Activated CD4-positive, alpha-beta T cell treated with anti-CD3 and anti-CD28 coated beads for 4 hours (primary cell): ENCODE measurements at places on chromosomes 1 and 21.

GRCh38 chr1:109910123-109910962 lies at the start of gene CSF1:
CSF1 (plus strand) TSS chr1:109910849; CDS start chr1:109911024, 175 bp downstream.
- peak; percentile 80 for DNase-seq

DNA sequence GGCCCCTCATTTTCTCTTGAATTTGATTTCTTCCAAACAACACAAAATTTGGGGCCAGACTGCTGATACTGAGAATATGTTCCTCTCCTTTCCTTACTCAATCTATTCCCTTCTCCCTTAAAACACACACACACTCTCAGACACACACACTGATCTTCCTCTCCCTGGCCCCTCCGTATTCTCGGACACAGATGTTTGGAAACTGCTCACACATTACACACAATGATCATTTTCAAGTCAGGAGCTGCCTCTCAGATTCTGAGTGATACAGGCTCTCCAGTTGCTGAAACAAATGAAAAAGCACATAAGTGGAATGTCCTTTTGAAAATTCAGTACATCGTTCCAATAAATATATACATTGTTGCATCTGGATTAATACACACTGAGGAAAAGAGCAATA lies 161.3 kb downstream of the CLEC20A start:
- no peak for DNase-seq

DNA sequence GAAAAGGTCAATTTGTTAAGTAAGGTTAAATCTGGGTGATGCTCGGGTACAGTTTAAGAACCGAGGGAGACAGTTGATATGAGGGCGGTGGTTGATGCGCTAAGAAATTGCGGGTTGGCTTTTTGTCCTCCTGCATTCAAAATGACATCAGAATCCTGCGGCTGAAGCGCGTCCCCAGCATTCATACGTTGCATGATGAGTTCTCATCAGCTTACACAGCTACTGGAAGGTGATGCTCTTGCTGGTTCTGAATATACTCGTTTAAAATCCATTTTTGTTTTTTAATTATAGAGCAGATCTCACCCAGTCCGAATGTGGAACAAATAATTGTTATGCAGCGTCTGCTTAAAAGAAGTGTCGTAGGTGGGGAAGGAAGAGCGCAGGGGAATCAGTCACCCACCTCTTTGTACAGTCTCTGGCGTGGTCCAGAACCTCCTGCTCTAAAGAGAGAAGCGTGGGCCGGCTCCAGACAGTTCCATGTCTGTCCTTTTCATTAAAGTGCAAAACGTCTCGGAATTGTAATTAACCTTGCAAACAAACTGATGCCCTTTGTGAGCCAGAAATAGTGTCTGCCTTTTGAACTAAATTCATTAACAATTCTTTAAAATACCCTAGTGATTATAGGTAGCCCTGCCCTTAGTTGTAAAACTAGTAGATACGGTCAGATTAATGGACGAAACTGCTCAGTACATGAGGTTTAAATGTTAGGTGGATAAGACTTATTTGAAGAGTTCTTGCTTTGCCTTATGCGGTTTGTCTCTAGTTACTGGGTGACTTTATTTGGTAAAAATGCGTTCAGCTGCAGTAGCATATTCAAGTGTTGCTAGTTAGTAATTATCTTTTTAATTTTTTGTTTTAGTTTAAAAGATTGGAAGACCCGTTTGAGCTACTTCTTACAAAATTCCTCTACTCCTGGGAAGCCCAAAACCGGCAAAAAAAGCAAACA lies 741 bp downstream of the RGS2 start:
- DNase-seq: peak; percentile 35

- DNase-seq: no peak
These were observed 102.0 kb upstream of the BRINP3 start for GRCh38 chr1:190579552-190580193.

GRCh38 chr1:52281518-52281917 lies 84.5 kb downstream of the CC2D1B start:
- DNase-seq: no peak

GRCh38 chr1:175466556-175466955 lies 274.0 kb upstream of the KIAA0040 start:
- DNase-seq: no peak

- no peak for DNase-seq
These were observed 27.8 kb upstream of the CCSAP start for GRCh38 chr1:229370601-229371021.

DNA sequence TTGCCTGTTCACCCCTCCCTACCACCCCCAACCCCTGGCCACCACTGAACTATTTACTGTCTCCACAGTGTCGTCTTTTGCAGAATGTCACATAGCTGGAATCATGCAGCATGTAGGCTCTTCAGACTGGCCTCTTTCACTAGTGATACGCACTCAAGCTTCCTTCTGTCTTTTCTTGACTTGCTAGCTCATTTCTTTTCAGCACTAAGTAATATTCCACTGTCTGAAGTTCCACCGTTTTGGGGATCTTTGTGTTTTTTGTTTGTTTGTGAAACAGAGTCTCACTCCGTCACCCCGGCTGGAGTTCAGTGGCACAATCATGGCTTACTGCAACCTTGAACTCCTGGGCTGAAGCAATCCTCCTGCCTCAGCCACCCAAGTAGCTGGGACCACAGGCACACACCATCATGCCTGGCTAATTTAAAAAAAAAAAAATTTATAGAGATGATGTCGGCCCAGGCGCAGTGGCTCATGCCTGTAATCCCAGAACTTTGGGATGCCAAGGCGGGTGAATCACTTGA lies 43.4 kb upstream of the SLC25A33 start:
- no peak for DNase-seq

DNA sequence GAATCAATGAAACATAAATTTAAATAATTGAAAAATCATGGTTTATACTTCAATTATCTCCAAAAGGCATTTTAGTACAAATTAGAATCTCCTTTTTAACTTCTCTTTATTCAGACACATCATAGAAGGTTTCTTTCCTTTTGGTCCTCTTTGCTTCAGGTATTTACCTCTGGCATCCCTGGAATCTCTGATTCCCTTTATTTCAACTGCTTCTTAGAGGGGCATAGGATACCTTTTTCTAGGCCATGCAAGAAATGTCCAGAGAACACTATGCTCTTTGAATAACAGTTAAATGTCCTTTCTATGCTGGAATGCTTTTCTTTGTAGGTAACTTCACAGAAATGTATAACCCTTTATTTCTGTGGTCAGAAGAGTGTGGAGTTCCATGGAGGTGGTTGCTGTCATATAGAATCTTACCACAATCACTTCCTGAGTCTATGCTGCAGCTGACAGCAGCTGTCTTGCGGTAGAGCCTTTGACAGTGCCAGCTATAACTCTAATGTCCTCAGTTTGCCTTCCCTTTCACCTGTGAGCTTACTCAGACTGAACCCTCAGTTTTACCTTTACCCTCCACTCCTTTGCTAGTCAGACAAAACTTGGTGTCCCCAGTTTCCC lies 8.6 kb downstream of the LAMC2 start:
- DNase-seq: no peak

GRCh38 chr1:31297277-31298247 lies 730 bp downstream of the ZCCHC17 start:
- no peak for DNase-seq

GRCh38 chr1:212323066-212323465 lies 37.9 kb downstream of the PPP2R5A start:
- no peak for DNase-seq
